Stimulated activated CD4-positive, alpha-beta T cell treated with anti-CD3 and anti-CD28 coated beads, TNF-alpha, amount 100 ng/mL, for 24 hours (primary cell): ENCODE measurements at places on chromosomes 5 and 9.

DNA sequence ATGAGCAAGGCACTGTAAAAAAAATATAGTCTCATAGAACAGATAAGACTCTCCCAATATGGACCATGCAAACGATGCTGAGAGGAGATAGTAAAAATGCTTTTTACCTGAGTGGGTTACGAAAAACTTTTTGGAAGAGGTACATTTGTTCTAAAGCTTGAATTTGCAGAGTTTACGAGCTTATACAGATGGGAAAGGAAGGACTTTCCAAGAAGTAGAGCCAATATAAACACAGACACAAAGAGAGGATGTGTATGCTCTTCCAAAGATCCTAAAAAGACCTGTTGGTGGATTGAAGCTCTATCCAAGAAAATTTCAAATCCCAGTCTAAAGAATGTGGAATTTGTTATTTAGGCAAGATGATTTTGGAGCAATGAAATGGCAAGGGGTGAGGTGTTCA is 127.1 kb upstream of the SLCO6A1 start:
- no peak for DNase-seq

- no peak for DNase-seq
Measured at GRCh38 chr9:88915916-88916315, 75.4 kb upstream of the S1PR3 start.

DNA sequence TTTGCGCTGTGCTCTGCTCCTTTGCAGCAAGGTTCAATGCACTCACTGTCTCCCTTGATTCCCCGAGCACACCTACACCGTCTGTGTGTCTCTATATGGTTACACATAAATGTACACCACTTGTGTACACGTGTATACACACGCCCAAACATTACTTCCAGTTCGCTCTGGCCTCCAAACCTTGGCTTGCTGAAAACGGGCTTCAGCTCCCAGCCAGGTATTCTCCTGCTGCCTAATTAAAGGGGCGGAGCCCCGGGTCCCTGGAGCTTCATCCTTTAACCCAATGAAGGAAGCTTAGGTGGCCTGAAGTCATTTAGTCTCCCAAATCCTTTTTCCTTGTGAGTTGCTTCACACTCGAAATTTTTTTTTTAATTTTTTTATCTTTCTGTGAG is 4.6 kb downstream of the ISL1 start:
- no peak for DNase-seq

- DNase-seq: no peak
Measured at GRCh38 chr9:79742110-79742721, 170.5 kb downstream of the TLE4 start.

DNA sequence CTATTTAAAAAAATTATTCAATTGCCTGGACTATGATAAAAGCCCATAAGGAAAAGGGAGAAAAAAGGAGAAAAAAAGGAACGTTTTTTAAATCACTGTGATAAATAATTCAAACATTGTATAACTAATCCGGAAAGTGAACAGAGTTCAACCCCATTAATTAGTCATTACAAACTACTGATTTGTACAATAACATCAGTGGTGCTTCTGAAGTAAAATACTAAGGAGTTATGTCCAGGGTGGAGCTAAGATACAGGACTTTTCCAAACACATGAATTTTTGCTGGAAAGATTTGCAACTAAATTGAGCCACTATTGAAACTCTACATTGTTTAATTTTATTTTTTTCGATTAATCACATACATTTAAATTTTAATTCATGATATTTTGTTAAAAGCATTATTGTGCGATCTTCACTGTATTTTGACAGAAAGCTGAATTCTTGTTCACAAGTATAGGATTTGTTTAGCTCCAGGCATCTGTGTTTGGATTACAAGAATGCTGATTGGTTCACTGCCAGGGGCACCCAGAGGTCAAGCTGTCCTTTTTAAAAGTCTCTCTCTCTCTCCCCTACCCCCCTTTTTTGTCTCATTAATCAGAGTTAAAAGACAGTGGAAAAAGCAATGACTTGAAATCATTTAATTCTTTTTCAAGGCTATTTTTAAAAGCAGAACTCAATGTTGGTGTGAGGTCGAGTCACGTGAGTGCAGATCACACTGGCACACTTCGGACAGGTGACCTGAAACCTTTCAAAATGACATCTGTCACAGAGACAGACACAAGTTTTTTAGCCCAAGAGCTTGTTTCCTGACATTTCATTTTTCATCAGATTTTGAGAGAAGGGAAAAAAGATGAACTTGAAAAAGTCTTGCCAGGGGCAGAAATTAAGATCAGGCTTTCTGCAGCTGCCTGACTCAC is 387.3 kb downstream of the NR2F1-AS1 start:
- no peak for DNase-seq

- no peak for DNase-seq
Measured at GRCh38 chr5:101068298-101068697, 165.2 kb upstream of the ST8SIA4 start.

DNA sequence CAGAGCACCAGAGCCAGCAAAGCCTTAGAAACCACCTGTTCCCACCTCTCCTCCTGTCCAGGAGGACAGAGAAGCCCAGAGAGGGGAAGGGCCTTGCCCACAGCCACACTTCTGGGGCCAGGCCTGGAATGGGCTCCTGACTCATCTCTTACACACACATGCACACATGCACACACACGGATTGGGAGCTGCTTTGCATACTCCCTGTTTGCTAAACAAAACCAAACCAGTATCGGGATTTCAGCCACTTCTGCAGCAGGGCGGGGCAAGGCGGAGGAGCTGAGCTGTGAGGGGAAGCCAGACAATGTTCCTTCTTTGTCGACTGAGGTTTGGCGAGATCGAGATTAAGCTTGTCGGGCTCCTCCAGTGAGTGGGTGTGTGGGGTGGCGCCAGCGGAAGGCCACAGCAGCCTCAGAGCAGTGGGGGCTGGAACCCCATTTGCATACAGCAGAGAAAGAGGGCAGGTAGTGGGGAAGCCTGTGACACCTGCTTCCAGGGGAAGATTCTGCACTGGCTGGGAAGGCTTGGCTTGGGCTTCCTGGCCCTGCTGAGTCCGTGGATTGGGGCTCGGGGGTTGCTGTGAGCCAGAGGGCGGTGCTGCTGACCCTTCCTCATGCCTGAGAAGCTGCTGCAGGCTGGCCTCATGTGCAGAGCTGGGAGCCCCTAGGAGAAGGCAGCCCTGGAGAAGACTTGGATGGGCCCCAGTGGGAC is 16.1 kb downstream of the GFI1B start:
- DNase-seq: peak; percentile 12

DNA sequence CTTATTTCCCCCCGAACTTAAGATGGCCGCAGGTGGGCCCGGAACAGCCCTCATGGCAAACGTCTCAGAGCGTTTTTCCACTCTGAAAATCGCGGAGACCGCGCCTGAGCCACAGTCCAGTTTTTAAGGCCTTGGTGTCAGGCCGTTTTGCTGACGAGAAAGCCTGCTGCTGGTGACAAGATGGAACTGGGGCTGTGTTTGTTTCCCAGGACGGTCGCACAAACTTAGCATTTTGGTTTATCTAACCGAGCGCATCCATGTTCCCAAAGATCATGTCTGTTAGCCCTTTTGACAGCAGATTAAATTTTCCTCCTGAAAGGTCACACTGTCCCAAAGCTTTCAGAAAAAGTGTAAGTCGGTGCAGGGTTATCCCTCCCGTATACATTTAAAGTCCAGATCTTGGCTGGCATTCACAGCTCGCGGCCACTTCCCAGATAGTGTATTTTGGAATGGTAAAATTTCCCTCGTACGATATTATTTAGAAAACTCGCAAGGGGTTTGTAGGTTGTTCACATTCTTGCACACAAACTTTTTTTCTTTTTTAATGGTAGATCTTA is 812 bp downstream of the SREK1 start:
- no peak for DNase-seq

- DNase-seq: no peak
Measured at GRCh38 chr5:75168026-75168735, 68.5 kb downstream of the ANKRD31 start.

GRCh38 chr9:89065921-89066320 is 74.7 kb downstream of the S1PR3 start:
- DNase-seq: no peak

GRCh38 chr5:148928141-148928540 is 101.7 kb downstream of the ADRB2 start:
- no peak for DNase-seq

DNA sequence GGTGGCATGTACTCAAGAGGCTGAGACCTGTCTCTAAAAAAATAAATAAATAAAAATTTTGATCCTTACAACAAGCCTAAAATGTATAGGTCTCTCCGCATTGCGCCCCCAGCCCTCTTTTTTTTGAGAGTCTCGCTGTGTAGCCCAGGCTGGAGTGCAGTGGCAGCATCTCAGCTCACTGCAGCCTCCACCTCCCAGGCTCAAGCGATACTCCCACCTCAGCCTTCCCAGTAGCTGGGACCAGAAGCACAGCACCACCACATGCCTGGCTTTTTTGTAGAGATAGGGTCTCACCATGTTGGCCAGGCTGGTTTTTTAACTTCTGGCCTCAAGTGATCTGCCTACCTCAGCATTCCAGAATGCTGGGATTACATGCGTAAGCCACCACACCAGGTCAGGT is 2.2 kb upstream of the GARIN3 start:
- DNase-seq: no peak

GRCh38 chr9:130003943-130004552 is 38.9 kb downstream of the FNBP1 start:
- DNase-seq: no peak

DNA sequence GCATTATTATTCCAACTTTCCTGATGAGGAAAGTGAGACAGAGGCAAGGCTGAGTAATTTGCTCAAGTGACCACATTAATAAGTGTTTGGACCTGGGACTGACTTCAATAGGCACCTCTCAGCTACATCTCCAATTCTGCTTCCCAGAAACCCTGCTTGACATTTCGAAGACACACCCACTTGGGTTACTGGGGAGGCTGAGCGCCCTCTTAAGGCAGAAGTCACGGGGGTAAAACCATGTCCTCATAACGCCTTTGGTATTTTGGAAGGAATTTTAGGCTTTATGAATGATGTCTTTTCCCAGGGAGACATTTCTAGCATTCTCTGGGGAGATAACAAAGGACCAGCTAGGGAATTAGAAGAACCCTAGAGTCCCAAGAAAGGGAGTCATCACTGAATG is 53.3 kb downstream of the TRPC7 start:
- no peak for DNase-seq

DNA sequence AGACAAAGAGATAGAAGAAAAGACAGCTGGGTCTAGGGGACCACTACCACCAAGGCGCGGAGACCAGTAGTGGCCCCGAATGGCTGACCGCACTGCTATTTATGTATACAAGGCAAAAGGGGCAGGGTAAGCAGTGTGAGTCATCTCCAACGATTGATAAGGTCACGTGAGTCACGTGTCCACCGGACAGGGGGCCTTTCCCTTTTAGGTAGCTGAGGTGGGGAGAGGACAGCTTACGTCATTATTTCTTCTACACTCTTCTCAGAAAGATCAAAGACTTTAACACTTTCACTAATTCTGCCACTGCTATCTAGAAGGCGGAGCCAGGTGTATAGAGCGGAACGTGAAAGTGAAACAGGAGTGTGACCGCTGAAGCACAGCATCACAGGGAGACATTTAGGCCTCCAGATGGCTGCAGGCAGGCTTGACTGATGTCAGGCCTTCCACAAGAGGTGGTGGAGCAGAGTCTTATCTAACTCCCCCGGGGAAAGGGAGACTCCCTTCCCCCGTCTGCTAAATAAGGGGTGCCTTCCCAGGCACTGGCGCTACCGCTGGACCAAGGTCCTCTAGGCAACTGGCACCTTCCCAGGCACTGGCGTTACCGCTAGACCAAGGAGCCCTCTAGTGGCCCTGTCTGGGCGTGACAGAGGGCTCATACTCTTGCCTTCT is 6.1 kb upstream of the PRR16 start:
- DNase-seq: no peak

- no peak for DNase-seq
Measured at GRCh38 chr5:117657541-117657940, 1082.9 kb upstream of the SEMA6A start.

DNA sequence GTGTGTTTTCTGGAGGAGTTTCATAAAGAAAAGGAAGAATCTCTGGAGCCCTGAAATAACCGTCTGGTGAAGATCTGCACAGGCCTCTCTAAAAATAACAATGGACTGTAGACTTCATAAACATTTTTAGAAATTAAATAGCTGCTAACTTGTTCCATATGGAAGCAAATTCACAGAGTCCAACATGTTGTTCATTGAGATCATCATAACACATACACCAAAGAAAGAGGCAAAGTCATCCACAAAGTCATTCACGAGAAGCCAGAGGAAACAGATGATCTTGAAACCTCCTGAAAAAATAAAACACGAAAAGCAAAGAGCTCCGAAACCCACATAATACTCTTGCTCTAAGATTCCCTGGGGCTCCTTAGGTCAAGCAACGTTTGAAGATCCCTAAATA is 347.8 kb downstream of the EFNA5 start:
- DNase-seq: no peak

- peak; percentile 13 for DNase-seq
Measured at GRCh38 chr5:57117596-57117995, 56.3 kb upstream of the GPBP1 start.

GRCh38 chr5:55850839-55851674 is at the start of gene IL31RA:
Gene IL31RA, plus strand, starts transcription at chr5:55851357. Its CDS starts 214 bp downstream, at chr5:55851571.
- DNase-seq: no peak

GRCh38 chr9:94909965-94910730 is 183.6 kb downstream of the AOPEP start:
- DNase-seq: no peak

- DNase-seq: no peak
Measured at GRCh38 chr5:37792975-37793631, 46.7 kb downstream of the GDNF start.

DNA sequence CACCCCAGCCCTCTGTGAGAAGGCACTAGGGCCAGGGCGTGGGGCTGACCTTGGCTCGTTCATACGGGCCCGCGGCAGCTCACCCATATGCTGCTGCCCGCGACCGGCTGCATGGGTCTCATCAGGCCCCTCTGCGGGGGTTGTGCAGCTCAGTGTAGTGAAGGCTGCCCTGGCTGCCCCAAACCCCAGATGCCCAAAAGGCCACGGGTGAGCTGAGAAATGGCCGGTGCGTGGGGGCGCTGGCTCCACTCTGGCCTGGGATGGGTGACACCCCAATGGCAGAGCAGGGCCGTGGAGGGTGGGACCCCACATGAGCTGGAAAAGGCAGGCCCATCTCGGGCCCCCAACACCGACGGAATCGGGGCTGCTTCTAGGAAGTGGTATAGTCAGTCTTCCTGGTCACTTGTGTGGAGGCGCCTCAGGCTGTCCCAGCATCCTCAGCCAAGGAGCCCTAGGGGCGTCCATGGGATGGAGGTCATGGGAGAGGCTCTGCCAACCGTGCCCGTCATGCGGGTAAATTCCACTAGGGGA is 19.4 kb upstream of the LRRC14B start:
- DNase-seq: no peak

DNA sequence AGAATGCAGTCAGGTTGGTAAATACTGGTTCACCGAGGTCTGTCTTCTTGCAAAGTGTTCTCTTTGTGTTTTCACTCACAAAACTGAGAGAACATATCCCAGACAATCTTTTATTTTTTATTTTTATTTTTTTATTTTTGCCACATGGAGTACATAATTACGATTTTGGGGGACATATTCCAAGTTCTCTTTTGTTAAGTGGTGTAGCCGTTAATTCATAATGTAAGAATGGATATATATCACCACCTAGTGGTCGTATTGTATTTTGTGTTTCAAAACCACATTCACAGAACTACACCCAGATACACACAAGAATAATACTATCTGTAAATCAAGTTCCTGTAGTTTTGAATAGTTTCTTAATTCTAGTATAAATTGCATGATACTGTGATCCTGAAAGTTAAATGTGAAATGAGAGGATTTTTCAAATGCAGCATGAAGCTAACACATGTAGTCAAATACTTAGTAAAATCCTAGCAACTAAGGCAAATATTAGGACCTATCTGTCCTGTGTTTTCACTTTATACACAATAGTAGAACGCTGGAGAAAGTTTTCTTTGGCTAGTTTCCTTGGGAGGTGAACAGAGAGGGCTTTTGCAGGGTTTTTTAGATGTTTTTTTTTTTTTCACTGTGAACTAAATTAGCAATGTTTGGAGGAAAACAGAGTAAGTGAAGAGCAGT is 92.7 kb downstream of the VCAN start:
- DNase-seq: no peak
